Sigmoid colon (tissue), 7 donors: ENCODE measurements at places on chromosomes 16 and 17. TPM values are rescaled to one million over a fixed set of nuclear protein-coding genes. Genes with fewer than 3 reads are reported as not detected.

OR1F1 gene
- not detected for polyA plus RNA-seq

TNFSF13 gene
- 21.0 TPM for polyA plus RNA-seq

ZNF646 gene
- 15.0 TPM for polyA plus RNA-seq

NPIPB13 gene
- polyA plus RNA-seq: 6.9 TPM

DNAH3 gene
- polyA plus RNA-seq: 0.92 TPM

TBC1D3I gene
- not detected for polyA plus RNA-seq

KRT20 gene
- polyA plus RNA-seq: 1,034 TPM

IL34 gene
- polyA plus RNA-seq: 5.5 TPM

KRT33B gene
- polyA plus RNA-seq: not detected

ODAD4 gene
- not detected for polyA plus RNA-seq
